HCT116 (cell line): ENCODE measurements at places on chromosomes 16 and 17. TPM values are rescaled to one million over a fixed set of nuclear protein-coding genes. Genes with fewer than 3 reads are reported as not detected.

- DNase-seq, result no peak
These were observed 21.4 kb downstream of the CDH5 start for GRCh38 chr16:66387817-66388332.

Gene ARL5C
- not detected for total RNA-seq

GRCh38 chr16:985646-986400, 4.3 kb downstream of the SOX8 start:
- DNase-seq, result no peak

Gene OR3A3
- not detected for total RNA-seq

GRCh38 chr17:37530420-37530819, 40.7 kb downstream of the DUSP14 start:
- DNase-seq, result no peak

DNA sequence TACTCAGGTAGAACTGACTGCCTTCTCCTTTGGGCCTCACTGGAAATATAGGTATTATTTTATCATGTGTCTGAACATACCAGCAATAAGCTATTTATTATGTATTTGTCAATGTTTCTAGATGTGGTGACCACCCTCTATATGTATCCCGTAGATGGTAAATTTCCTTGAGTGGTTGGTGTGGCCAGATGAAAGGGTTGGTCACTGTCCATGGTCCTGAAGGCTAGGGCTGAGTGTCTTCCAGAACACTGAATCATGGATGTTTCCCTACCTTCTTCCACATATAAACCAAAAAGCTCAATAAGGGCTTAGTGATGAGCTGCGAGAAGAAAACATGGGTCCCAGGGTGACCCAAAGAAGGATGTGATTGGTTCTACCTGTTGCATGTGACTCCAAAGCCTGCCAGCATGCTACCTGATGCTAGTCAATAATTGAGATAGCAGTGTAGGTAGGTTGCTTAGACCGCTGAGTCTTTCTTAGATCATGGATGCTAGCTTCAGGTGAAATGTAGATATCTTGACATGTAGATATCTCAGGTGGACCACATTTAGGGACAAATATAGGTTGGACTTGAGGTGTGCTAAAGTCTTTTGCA, 150.3 kb downstream of the ASIC2 start:
- no peak for DNase-seq

GRCh38 chr16:79599837-79600637, 500 bp downstream of the MAF start:
- no peak for DNase-seq

DNA sequence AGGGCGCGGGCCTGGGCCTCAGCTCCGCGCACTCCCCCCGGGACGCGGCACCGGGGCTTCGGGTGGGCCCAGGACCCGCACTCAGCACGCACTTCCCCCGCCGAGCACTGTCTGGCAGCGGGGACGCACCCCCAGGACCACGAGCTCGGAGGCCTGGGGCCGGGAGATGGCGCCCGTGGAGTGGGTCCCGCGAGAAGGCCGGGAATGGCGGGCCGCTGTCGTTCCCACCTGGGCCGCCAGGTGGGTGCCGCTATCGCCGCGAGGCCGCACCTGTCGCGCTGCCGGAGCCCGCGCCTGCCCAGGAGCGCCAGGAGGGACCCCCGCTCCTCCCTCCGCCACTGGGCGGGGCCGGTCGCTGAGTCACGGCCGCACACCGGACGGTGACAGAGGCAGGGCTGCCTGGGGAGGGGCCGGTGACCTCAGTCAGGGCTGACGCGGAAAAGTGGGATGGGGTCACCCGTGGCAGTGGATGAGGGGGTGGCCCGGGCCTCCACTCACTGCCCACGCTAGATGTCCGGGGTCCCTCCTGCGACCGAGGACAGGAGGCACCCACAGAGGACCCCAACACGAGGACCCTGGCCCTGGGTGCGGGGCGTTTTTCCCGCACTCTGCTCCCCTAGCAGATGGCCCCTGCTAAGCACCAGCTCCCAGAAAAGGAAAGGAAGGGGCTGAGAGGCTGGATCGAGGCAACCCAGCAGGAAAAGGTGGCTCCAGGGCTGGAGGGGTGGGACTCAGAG, 6.9 kb upstream of the ACTG1 start:
- DNase-seq, result peak; percentile 80

- DNase-seq, result no peak
These were observed 57.8 kb downstream of the BMERB1 start for GRCh38 chr16:15492091-15492740.

DNA sequence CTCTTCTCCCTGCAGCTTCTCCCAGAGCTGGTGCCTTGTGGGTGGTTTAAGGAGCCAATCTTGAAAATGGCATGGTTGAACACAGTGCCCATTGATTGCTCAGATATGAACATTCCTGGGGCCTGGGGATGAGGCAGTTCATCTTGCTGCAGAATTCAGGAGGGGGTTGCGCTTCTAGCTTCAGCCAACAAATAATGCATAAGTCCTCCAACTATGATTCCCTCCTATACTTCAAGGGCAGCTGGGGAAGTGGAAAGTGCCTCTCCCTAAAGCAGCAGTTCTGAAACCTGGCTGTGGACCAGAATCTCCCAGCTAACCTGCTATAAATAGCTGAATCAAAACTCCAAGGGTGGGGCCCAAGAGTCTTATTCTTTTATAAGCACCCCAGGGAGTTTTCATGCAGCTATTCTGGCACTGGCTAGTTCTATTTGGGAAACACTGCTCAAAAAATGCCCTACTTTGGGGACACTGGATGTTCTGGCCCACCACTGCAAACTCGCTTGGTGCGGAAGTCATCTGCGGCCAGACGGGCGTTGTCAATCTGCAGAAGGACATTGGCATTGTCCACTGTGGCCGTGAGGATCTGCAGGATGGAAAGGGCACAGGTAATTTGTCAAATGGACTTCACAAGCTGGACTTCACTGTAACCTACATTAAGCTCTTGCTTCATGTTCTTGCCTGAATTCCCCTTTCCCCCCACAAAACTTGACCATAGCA, 130.3 kb downstream of the CCDC144A start:
- no peak for DNase-seq

Gene PIPOX
- total RNA-seq, result 1.8 TPM

GRCh38 chr16:48413272-48413671, 28.1 kb upstream of the SIAH1 start:
- DNase-seq, result no peak

Gene ZNF205
- total RNA-seq, result 17.0 TPM
